ENCODE measurements at places on chromosomes 2 and 18.
A peak's percentile ranks its signal among the peaks of the same experiment; 100 is the strongest.

GRCh38 chr2:163944347-163944737 is 208.5 kb upstream of the FIGN start:
- DNase-seq = no peak

DNA sequence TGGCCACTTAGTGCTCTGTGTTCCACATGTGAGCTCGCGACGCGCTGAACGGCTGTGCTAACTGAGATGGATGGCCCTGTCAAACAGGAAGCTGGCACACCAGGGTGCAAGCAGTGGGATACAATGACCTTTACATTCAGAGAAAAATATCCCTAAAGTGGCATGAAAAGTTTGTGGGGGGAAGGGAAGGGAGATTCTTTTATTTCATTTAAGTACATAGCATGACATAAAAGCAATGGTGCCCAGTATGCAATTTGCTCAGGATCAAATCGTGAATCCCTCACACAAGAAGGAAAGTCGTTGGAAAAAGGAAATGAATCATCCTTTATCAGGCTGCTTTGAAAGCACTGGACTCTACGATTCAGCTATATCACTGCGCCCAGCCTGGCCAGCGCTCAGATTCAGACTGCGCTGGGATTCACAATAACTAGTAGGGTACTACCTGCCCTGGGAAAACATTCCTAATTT is 26.0 kb downstream of the SATB2 start:
- no peak for DNase-seq

DNA sequence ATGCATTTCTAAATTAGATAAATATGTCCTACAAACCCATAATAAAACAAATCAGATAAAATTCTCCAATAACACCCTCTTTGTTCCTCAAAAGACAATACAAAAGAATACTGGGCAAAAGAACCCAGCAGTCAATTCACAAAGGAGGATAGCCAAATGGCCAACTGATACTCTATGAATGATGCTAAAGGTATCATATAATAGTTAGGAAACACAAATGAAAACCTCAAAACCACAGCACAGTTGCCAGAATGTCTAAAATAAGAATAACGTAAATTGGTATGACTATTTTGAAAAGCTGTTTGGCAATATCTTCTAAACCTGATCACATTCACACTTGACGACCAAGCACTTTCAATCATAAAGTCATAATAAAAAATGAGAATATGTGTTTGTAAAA is 315.4 kb downstream of the CDH7 start:
- DNase-seq = no peak

GRCh38 chr2:29293830-29294438 is 178.7 kb downstream of the CLIP4 start:
- no peak for DNase-seq

- DNase-seq = no peak
These were observed 17.3 kb downstream of the ACMSD start for GRCh38 chr2:134855709-134856108.

DNA sequence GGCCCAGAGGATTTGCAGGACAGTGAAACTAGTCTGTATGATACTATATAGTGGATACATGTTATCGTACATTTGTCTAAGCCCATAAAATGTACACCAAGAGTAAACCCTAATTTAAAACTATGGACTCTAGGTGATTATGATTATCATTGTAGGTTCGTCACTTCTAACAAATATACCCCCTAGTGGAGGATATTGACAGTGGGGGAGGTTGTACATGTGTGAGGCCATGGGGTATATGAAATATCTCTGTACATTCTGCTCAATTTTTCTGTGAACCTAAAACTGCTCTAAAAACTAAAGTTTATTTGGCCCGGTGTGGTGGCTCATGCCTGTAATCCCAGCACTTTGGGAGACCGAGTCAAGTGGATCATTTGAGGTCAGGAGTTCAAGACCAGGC is 81.2 kb upstream of the CAB39 start:
- no peak for DNase-seq

DNA sequence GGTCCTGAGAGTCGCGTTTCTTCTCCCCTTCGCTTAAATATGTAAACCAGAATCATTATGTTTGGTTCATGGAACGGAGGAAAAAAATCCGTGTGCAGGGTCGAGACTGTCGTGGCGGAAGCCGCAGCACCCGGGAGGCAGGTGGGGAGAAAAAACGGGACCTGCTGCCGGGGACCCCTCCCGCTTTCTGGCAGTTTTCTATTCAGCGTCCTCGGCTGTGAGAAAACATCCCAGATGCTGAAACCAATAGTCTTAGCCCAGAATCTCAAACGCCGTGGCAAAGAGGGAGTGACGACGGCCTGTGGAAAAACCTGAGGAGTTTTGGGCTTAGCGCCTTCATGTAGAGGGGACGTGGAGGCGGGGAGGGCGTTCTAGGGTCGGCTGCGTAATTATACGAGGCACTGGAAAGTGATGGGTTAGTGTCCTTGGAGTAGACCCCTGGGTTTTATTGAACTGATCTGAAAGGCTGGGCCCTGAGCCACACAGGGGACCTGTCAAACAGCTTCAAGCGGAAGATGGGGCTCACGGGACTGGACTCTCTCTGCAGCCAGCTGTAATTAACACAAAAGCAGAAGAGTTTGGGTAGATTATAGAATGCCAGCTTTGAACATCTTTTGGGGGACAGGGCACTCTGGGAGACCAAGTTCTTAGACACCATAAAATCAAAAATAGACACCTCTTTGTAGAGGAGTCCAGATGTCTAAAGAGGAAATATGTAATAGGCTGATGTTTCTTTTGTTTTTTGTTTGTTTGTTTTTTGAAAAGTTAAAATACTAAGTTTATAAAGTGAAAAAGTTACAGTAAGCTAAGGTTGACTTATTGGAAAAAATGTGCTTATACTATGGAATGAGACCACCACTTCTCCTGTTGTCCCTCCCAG is 834 bp upstream of the BUB1 start:
- no peak for DNase-seq

- DNase-seq = no peak
These were observed 2.2 kb downstream of the HOXD10 start for GRCh38 chr2:176118601-176119339.

DNA sequence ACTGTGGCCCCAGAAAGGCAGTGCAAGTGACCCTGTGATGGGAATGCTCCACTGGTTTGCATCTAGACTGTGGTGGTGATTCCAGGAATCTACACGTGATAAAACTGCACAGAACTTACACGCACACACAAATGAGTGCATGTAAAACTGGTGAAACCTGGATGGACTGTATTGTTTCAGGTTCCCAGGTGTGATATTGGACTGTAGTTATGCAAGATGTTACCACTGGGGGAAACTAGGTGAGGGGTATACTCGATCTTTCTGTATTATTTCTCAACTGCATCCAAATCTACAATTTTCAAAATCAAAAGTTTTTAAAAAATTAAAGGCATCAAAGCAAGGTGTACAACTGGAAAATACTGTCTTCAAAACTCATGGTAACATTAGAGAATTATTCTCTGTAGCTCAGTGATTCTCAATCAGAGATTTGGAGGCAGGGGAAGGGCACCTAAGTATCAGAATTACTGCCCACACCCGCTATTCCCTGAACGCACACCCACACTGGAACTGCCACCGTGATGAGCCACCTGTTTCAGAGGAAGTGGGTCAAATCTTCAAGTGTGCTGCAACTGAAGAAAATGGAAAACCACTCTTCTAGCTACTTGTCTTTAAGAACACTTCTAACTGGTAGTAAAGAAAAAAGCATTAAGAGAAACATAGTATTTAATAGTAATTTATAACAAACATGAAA is 26.7 kb downstream of the PTPN2 start:
- peak; percentile 23 for DNase-seq

Measured in CD4-positive, alpha-beta T cell treated with Interleukin-10 for 1 hour (primary cell).